ELR (cell line): ENCODE measurements at places on chromosomes 1 and 21.

DNA sequence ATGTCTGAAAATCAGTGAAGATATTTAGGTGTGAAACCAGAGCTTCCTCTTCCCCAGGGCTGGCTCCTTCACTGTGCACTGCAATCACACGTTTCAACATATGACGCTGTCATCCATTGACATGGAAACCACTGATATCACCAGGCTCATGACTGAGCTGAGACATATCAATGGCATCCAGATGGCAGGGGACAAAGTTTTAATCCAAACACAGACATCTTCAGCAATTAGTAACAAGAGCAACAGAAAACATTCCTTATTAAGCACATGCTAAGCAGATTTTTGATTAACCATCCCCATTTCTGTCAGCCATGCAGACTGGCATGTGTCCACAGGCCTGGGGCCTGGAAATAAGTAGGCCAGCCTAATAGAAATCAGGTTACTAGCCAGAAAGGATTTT lies 108.0 kb upstream of the ADAR start:
- DNase-seq = peak; percentile 20

DNA sequence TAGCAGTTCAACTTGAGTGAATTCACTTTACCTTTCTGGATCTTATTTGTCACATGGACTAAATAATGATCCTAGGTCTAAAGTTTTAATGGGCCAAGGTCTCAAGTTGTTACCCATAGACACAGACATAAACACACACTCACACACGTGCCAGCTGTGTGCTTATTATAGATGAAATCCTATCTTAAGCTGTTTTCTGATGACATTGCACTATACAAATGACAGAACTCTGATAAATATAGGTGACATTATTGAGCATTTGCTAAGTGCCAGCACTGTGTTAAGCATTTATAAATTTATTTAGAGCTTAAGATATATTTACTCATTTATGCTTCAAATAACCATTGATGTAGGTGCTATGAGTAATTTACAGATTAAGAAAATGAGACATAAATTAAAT lies 474.4 kb upstream of the NR5A2 start:
- DNase-seq = no peak

DNA sequence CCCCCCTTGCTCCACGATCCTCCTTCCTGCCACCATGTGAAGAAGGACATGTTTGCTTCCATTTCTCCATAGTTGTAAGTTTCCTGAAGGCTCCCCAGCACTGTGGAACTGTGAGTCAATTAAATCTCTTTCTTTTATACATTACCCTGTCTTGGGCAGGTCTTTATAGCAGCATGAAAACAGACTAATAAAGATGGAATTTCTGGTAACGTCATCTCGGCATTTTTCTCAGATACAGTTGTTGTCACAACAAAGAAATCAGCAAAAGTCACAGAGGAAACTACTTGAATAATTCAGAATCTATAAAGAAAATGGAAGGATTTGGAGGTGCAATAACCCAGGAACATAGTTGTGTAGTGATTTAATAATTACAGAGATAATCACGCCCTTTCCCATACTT lies 4.4 kb downstream of the APCS start:
- peak; percentile 73 for DNase-seq

DNA sequence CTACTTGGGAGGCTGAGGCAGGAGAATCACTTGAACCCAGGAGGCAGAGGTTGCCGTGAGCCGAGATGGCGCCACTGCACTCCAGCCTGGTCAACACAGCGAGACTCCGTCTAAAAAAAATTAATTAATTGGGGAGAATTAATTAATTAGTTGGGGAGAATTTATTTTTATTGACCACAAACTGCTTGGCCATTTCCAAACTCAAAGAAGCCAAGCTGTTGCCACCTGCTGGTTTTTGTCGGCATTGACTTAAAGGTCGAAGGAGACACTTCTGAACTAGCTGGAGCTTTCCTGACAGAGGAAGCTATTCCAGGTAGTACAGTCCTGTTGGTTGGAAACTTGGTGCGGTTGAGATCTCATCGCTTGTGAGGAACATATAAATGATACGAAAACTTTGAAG lies 13.1 kb downstream of the MAP1LC3C start:
- DNase-seq = peak; percentile 69

GRCh38 chr1:1197551-1198422 lies 8.6 kb downstream of the TNFRSF18 start:
- DNase-seq = no peak

DNA sequence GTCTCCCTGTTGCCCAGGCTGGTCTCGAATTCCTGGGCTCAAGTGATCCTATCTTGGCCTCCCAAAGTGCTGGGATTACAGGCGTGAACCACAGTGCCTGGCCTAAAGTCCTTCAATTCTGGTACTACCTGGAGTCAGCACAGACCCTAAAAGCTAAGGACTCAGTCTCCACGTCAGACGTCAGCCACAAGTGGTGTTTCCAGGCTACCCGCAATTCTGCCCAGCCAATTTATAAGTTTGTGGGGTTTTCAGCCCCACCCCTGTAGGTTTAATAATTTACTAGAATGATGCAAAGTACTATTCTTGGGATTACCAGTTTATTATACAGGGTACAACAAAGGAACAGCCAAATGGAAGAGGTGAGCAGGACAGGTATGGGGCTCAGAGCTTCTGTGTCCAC lies 10.6 kb upstream of the DIP2A start:
- DNase-seq = no peak

- peak; percentile 94 for DNase-seq
These were observed 129.4 kb downstream of the PPIAL4G start for GRCh38 chr1:148353461-148354283.

DNA sequence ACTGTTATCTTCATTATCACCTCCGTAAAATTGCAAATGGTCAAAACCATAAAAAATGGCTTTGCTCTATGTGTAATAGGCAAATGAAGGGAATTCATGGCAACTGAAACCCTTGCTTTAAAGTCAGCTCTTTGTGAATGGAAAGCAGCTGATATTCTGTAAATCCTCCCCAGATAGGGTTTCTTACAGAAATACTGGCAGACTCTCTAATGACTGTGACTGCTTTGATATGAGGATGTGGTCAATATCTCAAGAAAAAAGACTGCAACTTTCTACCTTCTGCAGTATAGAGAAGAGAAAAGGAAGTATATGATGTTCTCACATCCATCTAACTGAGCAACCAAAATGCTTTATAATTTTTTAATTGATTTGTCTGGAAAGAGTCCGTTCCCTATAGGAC lies 193.1 kb downstream of the ST6GALNAC3 start:
- no peak for DNase-seq

DNA sequence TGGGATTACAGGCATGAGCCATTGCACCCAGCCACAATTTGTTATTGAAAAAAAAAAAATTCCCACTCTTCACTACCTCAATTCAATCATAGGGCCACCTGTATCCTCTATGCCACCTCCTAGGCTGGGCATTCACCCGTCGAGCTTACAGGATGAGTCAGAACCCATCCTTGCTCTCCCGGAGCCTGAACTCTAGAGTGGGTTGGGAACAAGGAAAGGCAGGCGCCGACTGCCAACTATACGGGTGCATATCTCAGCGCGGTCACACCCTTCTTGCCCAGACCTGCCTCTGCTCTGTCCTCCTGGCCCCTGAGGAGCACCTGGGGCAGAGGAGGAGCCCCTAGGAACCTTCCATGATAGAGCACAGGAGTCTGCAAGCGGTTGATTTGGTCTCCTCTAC lies 21.4 kb upstream of the LBR start:
- DNase-seq = peak; percentile 38

DNA sequence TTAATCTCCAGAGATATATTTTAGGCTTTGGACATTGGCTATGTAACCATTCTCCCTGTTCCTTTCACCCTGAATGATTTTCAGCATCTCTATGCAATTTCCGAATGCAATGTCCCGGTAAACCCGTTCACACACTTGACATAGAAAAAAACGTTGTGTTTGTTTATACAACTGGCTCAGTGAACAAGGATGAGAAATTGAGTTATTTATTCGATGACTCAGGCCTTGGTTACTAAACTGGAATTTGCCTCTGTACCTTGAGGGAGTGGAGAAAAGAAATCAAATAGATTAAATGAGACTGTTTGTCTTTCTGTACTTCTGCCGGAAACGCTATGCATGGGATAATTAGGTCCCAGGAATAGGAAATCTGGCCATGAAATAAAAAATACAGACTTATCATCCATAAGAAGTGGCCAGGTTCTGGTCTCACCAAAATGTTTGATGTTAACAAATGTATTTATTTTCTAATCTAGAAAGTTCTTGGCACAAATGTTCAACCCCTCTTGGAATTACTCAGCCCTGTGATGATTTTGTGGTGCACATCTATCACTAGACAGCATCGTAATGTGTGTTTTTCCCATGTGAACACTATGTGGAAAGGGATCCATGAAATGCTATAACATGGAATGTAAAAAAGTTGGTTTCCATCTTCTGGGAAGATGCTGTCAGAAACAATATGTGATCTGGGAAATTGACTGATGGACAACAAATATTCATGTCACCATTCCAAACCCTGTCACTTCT lies 253.9 kb downstream of the DUSP10 start:
- DNase-seq = peak; percentile 94

DNA sequence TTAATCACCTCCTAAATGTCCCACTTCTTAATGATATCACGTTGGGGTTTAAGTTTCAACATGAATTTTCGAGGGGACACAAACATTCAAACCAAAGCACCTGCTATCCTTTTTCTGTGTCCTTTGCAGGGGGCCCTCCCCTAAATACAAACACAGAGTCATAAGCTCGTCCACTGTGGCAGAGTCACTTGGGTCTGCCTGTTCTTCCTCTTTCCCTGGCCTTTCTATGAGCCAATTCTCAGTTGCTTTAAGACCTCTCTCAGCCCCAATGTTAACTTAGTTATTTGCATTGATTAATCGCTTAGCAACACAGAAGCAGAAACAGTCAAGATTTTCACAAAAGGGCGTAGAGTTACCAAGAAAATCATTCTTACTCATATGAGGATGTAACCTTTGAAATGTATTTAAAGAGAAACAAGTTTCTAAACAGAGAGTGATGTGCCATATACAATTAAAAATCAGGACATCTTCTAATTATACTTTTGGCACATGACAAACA lies 14.9 kb downstream of the APCS start:
- no peak for DNase-seq

- peak; percentile 29 for DNase-seq
These were observed 3.2 kb upstream of the TNFRSF8 start for GRCh38 chr1:12059722-12060464.

DNA sequence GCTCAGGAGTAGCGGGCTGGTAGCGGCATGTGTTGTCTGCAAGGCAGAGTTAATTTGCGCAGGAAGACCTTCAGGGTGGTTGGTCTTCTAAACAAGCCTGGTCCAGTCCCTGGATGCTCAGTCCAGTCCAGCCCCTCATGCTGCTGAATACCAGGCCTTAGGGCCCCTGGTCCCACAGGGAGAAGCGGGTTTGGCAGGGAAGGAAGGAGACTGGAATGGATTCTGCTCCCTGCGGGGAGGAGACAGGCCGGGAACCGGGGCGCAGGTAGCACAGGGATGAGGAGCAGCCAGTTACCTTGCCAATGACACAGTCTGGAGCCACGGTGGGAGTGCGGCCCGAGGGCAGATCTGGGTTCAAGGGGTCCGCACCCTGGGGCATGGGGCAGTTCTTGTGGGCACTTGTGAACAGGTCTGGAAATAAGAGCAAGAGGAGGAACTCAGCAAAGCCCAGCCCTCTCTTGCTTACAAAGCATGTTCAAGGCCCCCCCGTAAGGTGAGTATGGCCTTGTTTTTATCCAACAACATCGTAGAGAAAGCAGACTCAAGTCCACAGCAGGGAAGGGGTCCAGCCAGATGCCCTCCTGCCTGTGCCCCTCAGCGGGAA lies 10.1 kb downstream of the FAM131C start:
- no peak for DNase-seq

GRCh38 chr21:30271611-30272010 lies 11.1 kb downstream of the KRTAP24-1 start:
- no peak for DNase-seq

GRCh38 chr1:59004755-59005154 lies 220.9 kb upstream of the JUN start:
- DNase-seq = no peak

GRCh38 chr1:25890239-25891034 lies 14.9 kb upstream of the PAQR7 start:
- peak; percentile 89 for DNase-seq

GRCh38 chr1:233904633-233905415 lies at the start of gene SLC35F3:
SLC35F3 (plus strand) TSS chr1:233904676.
- DNase-seq = peak; percentile 41

DNA sequence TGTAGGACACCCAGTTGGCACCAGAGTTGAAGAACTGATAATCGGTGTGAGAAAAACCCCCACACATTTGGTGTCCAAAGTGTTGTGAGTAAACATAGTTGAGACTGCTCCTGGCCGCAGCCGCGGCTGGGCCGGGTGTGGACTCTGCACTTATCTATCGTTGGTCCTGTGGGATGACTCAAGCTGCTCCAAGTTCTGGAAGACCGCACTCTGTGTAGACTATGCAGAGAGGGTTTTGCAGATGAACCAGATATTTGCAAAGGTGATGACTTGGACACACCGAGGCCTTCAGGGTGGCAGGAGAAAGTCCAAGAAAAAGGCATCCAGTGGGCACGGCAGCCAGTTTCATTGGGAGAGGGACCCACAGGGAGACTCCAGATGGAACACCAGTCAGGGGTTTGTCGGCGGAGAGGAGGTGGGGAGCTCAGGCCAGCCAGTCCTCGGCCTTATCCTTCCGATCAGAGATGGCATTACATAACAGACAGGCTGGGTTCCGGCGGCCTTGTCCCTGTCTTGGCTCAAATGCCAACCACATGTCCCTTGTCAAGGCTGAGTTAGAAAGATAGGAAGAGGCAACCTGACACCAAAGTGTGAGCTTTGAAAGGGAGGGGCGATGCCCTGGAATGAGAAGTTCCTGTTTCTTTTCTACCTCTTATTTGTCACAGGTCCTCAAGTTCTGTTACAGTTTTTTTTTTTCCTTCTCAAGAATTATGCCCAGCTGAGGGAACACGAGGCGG lies 21.1 kb downstream of the C2CD2 start:
- DNase-seq = peak; percentile 88

DNA sequence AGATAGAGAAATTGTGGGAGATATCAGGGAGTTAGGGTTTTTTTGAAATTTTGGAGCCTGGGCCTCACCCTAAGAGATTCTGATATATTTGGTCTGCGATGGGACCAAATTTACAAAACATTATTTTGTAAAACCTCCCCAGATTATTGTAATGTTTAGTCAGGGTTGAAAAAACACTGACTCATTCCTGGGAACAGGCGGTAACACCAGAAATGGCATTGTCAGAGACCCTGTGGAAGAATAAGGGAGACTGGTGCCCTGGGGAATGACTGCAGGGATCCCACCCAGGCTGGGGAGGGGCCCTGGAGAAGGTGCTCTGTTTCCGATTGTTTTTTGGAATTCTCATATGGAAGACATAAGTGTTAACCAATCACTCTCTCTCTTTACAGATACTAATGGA lies 13.1 kb upstream of the STRIP1 start:
- DNase-seq = no peak

- no peak for DNase-seq
These were observed 21.8 kb upstream of the SRP9 start for GRCh38 chr1:225755671-225756319.

DNA sequence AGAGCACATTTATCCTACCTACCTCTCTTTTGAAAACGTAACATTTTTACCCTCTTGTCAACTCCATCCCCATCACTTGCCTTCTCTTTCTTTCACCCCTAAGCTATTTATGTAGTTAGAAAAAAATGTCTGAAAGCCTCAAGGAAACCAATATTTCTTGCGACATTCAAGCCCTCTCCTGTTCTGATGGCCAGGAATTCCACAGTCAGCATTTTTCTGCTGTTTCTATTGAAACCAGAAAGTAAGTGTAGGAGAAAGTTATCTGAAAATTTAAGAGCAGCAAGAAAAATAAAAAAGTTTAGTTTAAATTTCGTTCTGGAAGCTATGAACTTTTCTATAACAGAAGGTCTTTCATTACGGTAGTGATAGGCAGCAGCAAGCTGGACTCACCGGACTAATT lies 247.6 kb upstream of the PBX1 start:
- no peak for DNase-seq

GRCh38 chr1:210292231-210292871 lies 36.4 kb upstream of the HHAT start:
- peak; percentile 70 for DNase-seq
